T follicular helper cell (primary cell): ENCODE measurements at places on chromosomes 13 and 19.

DNA sequence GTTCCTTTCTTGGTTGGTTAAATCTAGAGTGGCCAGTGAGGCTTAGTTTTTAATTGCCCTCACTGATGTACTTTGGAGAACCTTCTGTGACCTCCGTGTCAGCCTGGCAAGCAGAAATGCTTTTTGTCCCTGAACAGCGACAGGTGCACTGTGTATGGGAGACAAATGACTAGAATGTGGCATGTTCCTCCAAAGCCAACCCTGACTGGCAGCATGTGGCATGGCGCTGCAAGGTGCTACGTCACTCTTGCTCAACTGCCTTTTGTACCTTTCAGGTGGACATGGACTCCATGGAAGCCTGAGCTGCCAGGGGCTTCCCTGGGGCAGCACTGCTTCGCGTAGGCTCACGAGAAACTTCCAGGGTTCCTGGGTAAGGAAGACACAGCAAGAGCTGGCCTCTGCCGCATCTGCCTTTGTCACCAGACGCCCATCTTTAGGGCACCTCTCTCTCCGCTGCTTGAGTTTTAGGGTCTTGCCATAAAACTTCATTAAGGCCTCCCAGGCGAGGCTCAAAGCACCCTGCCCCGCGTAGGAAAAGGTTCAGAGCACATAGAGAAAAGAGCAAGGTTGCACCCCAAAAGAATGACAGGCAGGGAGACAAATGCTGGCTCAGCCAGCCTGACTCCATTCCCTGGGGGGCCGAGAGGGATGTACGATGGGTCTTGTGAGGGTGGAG is 167.1 kb upstream of the SOX1 start:
- no peak for DNase-seq

GRCh38 chr19:39223703-39224279 is 19.7 kb upstream of the SYCN start:
- no peak for DNase-seq

DNA sequence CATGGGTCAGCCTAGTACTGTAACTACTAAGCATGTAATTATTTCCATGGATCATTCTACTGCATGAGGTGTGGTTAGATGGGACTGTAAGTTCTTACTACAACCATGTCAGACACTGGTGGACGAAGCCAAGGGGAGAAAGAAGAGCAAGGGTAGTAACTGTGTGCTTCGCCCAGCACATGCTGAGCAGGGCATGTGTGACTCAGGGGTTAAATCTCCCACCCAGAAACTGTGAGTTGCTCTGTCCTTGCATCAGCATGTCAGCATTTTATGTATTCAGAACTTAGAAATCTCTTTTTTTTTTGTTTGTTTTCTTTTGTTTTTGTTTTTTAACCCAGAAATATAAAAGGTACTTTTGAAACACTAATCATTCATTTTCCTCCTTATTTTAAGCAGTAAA is 436.6 kb upstream of the KLF12 start:
- DNase-seq, result no peak

DNA sequence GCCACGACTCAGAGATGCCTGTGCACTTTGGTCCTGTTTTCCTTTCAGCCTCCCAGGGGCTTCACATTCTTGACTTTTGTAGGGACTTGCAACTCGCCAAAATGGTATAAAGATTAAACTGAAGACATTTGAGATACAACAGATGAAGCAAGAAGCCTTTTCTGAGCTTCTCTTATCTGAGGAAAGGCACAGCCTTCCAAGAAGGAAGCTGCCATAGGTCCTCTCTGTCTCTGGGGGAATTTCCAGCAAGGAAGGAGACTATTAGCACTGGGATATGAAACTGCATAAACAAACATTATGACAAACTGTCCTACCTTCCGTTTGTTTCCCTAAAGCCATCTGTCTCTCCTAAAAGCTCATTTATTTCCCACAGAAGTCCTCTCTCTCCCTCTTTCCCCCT is 39.3 kb downstream of the TGDS start:
- DNase-seq, result no peak

DNA sequence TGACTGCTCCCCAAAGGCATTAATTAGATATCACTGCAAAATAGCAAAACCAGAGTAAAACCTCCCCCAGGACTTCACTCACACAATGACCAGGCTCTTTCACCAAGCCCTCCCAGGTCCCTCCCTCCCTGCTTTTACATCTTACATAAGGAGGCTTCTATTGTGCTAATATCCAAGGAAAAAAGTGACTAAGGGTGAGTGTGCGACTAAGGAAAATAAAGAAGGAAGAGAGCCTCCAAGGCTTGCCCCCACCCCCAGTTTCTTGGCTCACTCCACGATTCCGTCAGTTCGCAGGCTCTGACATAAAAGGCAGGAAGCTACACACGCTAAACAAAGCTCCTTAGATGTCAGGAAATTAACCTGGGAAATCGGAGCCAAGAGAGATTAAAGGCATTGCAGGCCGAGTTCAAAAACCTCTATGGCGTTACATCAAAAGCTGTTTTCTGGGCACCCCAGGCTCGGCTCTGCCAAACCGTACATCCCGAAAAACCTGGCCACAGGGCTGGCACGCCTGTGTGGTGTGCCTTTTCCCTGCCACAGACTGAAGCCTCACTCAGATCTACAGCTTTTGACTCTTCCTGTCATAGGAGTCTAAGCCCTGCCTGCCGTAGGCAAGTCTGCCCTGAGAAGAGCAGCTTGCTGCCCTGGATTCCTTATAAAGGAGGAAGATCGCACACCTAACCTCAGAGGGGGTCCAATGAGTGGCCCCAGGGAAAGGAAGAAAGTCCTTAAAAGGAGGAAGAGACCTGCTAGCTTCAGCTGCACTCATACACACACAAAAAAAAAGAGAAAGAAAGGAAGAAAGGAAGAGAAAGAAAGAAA is 67.0 kb upstream of the SERP2 start:
- no peak for DNase-seq

- no peak for DNase-seq
Measured at GRCh38 chr13:59111751-59112171, 1052.0 kb downstream of the DIAPH3 start.

DNA sequence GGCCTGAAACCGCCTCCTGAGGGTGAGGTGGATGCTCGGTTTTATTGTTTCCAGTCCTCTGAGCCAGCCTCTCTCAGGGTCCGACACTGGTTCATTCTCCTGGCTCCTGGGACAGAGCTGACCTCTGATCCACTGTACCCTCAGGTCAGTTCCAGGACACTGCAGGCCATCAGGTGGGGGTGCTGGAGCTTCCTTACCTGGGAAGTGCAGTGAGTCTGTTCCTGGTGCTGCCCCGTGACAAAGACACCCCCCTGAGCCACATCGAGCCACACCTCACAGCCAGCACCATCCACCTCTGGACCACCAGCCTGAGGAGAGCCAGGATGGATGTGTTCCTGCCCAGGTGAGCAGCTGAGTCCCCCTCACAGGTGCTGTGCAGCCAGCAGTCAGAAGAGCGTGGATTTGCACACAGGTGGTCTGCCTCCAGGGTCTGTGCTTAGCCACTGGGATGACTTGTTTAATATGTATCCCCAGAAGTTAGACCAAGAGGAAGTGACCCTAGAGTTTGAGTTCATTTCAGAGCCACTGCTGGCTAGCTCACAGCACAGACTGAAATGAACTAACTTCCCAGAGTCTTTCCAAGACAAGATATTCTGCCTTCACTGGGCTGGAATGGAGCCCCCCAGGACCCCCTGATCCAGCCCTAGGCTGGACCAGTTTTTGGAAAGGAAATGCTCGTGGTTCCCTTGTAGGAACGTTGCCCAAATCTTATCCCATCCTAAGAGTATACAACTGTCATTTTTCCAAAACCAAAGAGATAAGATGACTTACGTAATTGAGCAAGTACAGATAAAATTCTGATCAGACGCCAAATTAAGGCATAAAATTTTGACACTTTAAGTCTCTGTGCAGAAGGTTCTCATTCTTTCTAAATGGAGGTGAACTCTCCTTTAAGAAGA is 8.8 kb downstream of the SERPINE3 start:
- DNase-seq, result no peak

DNA sequence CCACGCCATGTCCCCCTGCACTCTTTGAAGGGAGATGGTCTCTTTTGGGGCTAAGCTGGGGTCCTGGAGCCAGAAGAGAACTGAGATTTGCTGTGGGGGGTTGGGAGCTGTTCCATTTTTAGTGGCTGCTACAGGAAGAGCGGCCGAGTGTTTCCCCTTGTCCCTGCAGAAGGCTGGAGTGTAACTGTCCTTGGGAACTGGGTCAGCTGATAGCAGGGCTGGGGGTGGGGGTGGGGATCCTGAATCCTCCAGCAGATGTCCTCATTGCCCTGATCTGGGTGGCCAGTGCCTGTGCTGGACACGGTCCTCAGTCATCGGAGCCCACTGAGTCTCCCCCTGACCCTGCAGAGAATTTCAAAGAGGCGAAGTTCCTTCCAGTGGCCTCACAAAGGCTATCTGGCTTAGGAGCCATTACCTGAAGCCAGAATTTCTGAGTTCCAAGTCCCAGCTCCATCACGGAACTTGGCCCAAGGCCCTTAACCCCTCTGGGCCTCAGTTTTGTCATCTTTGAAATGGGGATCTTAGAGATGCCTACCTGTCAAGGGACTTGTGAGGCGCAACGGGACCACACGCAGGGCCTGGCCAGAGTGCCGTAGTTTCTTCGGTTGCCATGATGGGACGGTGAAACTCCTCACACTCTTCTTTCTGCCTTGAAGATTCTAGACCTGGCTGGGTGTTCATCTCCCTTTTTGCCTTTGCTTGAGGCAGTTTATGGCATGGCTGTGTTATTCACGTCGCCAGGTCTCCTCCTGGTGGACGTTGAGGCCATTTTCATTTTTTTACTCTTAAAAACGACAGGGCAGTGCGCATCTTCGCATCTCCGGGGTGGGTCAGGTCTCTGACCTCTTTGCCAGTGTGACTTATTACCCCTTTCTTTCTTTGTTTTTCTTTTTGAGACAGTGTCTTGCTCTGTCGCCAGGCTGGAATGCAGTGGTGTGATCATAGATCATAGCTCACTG is 51.9 kb downstream of the DNM2 start:
- DNase-seq, result no peak

- DNase-seq, result no peak
Measured at GRCh38 chr19:46610413-46610775, 9.3 kb downstream of the CALM3 start.

DNA sequence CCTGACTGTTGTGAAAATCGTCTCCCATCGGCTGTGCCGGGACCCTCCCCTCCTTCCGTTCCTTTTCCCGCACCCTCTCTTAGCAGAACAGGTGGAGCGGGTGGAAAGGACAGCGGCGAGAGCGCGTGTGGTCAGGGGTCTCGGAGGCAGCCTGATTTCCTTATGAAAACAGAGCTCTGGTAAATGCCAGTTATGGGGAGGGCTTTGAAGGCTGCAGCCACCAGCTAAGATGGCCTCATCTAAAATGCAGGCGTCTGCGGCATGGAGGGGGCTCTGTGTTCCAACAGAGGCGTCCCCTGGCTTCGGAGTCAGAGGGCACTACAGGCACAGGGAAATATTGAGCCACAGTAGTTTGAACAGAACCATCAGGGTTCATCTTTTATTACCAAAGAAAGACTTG is 93.8 kb upstream of the SOX1 start:
- DNase-seq, result no peak

DNA sequence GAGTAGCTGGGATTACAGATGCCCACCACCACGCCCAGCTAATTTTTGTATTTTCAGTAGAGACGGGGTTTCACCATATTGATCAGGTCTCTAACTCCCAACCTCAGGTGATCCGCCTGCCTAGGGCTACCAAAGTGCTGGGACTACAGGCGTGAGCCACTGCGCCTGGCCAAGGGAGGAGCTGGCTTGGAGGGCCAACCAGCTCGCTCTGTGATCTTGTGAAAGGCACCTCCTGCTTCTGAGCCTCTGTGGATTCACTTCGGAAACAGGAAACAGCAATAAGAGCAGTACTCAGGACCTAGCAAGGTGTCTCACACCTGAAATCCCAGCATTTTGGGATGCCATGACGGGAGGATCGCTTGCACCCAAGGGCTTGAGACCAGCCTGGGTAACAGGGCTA is 2.0 kb upstream of the ELL start:
- DNase-seq, result no peak

DNA sequence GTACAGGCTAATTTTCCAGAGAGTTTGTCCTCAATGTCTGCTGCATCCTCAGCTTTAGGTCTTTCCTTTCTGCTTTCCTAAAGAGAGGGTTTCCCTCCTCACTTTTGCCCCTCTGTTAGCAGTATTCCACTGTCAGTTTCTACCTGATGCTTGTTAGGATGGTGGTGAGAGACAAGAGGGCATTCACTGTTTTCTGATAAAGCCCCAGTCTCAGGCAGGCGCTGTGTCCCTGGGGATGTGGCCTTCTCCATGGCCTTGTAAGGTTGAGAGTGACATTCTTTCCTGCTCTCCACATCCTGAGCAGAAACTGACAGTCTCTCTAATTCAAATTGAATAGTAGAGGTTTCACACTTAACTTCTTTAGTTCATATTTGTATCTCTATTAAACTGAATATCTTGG is 14.9 kb downstream of the C13orf42 start:
- no peak for DNase-seq

- DNase-seq, result no peak
Measured at GRCh38 chr19:42281146-42281826, 12.2 kb downstream of the CIC start.
